ENCODE measurements at places on chromosomes 7 and 10.

- no peak for DNase-seq
Measured at GRCh38 chr10:100805543-100806355, 60.4 kb downstream of the PAX2 start.

GRCh38 chr10:115402699-115403098 lies 309.5 kb downstream of the ATRNL1 start:
- DNase-seq: no peak

DNA sequence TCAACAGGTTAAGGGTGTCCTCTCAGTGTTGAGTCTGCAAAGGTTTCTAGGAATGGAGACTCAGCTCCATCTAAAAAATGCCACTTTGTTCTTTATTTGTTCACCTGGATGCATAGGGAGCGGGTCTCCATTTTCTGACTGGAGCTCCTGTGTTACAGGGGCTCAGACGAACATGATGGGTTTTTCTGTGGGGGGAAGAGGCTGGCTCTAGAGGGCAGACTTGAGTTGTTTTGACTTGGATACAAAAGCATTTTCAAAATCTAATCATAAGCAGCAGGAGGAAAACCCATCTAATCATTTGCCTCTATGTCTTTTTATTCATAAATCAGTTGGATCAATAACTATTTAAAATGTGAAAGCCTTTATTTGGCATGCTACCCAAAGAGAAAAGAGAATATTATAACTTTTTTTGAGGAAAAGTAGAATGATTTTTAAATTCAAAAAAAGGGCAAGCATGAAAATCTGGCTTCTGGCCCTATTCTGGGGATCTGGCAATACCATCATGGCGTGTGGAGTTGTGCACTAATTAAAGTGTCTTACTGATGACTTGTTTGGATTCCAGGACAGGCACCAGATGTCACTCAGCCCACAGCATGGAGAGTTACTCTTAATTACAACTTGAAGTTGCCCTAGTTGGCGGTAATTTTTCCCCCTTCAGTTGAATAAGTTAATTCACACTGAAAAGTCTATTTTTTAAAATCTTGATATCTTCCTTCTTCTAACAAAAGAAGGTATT lies 594.9 kb downstream of the REEP3 start:
- DNase-seq: no peak

DNA sequence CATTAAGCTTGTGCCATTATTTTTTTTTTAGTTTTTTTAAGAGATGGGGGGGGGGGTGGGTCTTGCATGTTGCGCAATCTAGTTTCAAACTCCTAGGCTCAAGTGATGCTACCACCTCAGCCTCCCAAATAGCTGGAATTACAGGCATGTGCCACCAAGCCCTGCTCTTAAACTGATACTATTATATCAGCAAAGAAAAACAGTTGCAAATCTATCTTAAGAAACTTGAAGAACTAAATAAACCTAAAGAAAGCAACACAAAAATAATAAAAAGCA lies 47.5 kb downstream of the BRAF start:
- no peak for DNase-seq

GRCh38 chr7:111041577-111041976 lies 49.4 kb upstream of the LRRN3 start:
- DNase-seq: no peak

DNA sequence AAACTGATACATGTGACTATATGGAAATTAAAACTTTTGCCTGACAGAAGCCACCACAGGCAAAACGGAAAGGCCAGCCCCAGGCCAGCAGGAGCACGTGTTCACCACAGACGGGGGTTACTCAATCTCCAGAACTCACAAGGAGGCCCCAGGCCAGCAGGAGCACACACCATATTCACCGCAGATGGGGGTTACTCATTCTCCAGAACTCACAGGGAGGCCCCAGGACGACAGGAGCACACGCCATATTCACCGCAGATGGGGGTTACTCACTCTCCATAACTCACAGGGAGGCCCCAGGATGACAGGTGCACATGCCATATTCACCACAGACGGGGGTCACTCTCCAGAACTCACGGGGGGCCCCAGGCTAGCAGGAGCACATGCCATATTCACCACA lies 61.5 kb downstream of the NKX6-2 start:
- peak; percentile 77 for DNase-seq

DNA sequence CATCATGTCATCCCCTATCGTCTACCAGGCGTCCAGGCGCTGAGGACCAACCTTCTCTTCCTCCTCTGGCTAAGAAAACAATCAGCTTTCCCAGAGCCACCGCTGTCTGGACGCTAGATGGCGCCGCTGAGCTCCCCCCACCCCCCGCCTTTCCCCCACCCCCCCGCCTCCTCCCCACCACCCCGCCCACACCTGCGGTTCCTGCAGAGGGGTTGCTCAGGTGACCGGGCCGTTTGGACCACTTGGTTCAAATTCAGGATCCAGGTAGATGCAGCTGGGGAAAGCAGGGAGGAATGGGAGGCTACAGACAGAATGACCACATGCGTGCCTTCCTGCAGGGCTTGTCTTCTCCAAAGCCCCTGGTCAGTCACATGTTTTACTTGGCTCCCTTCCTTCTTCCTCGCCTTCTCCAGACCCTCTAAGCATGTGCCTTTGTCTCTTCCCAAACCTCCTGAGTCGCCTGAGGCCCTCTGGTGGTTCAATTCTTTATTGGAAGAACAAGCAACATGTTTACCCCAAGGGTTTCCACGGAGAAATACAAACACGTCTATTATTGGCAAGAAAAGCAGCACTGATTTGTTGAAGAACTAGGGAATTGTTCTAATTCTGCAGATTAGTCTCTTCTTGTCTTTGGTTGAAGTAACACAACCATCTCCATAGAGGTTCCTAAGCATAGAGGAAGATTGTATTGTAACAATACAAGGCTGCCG lies 24.7 kb downstream of the AOC1 start:
- peak; percentile 58 for DNase-seq

- no peak for DNase-seq
Measured at GRCh38 chr10:34615770-34616169, 199.3 kb downstream of the PARD3 start.

- no peak for DNase-seq
Measured at GRCh38 chr7:55031075-55031474, 12.3 kb downstream of the EGFR start.

- no peak for DNase-seq
Measured at GRCh38 chr10:71393841-71394475, 2.8 kb upstream of the CDH23 start.

DNA sequence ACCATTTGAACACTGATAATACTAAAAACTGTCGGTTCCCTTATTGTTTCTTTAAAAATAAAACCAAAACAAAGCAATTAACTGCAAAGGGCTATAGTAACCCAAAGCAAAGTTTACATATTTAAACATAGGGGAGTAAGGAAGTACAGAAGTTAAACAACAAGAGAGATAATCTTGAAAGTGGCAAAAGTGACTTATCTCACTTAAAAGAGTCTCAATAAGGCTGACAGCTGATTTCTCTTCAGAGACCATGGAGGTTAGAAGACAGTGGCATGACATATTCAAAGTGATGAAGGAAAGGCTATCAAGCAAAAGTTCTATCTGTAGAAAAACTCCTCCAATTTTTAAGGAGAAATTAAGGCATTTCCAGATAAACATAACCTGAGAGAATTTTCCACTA lies 233.5 kb upstream of the HDAC9 start:
- no peak for DNase-seq

- DNase-seq: no peak
Measured at GRCh38 chr10:121615435-121615793, 17.2 kb upstream of the FGFR2 start.
